Right lobe of liver (tissue), 6 donors: ENCODE measurements at places on chromosomes 6 and 20. TPM values are rescaled to one million over a fixed set of nuclear protein-coding genes. Genes with fewer than 3 reads are reported as not detected.

Gene PEX7
- total RNA-seq: 5.5 TPM

DNA sequence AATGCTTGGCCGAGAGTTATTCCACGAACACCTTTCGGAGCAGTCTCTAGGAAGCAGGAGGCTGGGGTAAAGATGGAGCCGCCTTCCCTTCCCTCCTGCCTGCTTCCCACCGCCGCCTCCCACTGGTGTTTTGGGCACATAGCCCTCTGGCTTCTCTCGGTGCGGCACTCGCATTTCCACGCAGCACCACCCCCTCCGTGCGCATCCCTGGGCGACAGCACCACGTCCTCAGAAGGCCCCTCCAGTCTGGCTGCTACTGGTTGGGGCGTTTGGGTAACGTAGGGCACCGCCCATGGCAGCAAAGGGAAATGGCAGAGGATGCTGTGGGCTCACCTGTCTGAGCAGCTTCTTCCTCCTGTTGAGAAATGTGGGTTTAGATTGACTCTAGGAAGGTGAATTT lies 2.4 kb downstream of the COL20A1 start:
- DNase-seq: no peak

Gene CDH26
- not detected for total RNA-seq

DNA sequence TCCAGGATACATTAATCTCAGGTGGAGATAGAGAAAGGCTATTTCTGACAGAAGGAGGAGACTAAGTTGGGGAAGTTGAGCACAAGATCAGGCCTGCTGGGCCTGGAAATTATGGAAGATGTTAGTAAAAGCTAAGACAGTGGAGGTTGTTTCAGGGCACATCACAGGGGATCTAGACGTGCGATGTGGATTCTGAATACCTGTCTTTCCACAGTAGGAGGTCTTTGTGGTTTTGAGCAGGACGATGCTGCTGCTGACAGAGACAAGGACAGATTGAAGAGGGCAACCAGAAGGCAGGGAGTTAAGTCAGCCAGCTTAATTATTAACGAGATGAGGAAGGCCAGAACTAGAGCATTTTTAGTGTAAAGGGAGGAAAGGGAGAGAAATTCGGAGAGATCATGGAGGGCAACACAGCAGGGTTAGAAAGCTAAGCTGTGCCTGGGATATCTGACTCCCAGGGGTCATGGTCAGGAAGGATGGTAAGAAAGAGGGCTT lies 384.9 kb downstream of the MAFB start:
- no peak for DNase-seq

DNA sequence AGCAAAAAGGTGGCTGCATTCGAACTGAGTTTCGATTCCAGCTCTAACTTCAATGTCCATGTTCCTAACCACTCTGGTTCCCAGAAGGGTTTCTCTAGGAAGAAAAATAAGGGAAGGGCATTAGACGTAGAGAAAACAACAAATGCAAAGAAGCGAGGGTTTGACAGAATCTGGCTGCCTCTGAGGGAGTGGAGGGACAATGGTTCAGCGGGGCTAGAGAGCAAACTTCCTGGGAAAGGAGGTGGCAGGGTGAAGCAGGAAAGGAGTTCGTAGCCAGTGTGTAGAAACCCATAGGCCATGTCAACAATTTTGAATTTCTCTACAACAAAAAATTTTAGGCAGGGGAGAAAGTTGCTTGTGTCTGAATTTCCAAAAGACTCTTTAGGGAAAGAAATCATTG lies 14.5 kb upstream of the DNAAF9 start:
- no peak for DNase-seq
